Thyroid gland (tissue), 4 donors: ENCODE measurements at places on chromosomes 6 and 20.

GRCh38 chr6:46440141-46440540 lies 51.1 kb downstream of the RCAN2 start:
- no peak for DNase-seq

- no peak for DNase-seq
Observed at GRCh38 chr6:108518714-108519576, 41.8 kb upstream of the FOXO3 start.

DNA sequence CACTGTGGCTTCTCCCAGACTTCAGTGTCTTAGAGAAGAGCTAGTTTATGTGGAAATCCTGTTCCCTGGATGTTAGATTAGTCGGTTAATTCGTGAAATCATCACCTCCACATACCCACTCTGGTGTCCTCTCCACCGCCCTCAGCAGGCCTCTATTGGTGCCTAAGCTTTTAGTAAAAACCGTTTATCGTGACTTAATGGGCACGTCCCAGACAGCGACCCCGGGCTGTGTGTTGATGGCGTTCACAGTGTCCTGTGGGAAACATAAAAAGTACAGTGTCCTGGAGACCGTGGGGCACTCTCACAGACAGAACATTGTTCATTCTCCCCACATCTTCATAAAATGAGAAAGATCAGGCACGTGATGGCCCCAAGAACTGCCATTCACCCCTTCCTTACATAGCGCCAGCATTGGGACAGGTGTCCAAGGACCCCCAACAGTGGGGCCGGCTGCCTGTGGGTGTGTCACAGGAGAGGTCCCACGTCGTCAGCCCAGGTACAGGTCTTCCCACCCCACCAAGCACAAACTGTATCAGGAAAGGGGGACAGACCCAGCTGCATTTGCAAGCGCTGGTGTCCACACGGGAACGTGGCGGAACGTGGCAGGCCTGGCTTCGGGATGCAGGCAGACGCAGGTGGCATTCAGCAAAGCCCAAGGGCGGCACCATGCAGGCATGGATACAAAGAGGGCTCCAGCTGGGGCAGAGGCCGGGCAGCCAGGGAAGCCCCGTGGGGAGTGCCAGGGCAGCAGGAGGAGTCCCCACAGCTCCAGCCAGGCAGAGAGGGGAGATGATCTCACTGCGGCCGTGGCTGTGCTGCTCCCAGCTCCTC lies 237.7 kb downstream of the DLL1 start:
- DNase-seq: no peak

GRCh38 chr6:132643547-132643946 lies 15.4 kb downstream of the TAAR1 start:
- no peak for DNase-seq
